ENCODE measurements at places on chromosomes 3 and 15.

GRCh38 chr15:33517944-33518343 is 207.2 kb downstream of the RYR3 start:
- no peak for DNase-seq

DNA sequence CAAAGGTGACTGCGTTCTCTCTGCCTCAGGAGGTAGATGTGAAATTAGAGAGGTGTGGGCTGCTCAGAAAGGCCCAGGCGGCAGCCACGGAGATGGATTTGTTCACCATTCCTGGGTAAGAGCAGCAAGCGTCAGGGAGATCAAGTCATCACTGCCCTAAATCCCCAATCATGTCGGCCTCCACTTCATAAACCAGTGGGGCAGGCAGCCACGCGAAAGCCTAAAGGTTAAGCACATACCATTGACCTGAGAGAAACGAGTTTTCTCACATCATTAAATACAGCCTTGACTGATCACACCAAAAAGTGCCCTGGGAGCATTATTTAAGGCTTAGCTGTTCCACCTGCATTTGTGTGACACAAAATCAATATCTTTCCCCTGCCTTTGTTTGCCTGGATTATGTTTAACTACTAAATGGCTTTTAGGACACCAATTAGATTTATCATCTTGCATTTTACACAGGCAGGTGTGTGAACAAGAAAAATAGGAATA is 50.7 kb upstream of the FOXB1 start:
- no peak for DNase-seq

DNA sequence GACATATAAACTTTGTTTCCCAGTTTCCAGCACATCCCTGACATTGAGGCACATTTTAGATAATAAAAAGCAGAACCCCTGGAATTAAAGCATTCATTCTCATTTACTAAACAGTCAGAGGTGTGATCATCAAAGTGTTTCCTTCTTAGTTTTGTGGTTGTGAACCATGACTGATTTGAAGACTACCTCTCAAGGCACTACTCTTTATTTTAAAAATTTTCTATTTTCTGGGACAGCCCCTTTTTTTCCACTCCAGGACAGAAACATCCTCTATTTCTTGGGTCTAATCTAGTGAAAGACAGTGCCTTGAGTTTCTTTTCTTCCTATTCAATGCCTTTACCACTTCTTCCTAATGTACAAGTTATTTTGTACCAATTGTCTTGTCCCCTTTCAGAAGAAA is 5.2 kb downstream of the SST start:
- no peak for DNase-seq

DNA sequence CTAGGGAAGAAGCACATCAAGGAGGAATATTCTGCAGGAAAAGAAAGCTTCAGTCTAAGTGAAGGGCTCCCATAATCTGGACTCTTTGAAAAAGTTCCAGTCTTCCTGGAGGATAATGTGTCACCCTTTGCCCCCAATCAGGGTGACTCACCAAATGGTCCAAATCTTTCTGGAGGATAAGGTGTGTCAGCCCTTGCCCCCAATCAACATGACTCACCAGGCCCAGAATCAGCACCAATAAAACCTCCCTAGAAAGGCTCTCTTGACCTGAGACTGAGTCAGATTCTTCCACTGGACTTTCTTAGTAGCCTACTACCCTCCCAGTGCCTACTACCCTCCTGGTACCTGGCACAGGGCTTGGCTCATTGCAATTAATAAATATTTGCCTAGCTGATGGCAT is 9.5 kb upstream of the ARL14 start:
- DNase-seq: no peak

GRCh38 chr3:46675426-46675825 is 18.1 kb downstream of the ALS2CL start:
- DNase-seq: no peak

- DNase-seq: peak; percentile 49
Observed at GRCh38 chr3:69540706-69541581, 155.1 kb upstream of the FRMD4B start.

- no peak for DNase-seq
Observed at GRCh38 chr15:65666257-65666656, 44.5 kb downstream of the SLC24A1 start.

- DNase-seq: no peak
Observed at GRCh38 chr15:59862191-59863155, 141.6 kb upstream of the FOXB1 start.

- no peak for DNase-seq
Observed at GRCh38 chr3:125587039-125587648, 8.2 kb downstream of the OSBPL11 start.

- DNase-seq: no peak
Observed at GRCh38 chr15:101194546-101195125, 57.2 kb downstream of the CHSY1 start.

- no peak for DNase-seq
Observed at GRCh38 chr3:58004973-58005372, 3.2 kb upstream of the FLNB start.

DNA sequence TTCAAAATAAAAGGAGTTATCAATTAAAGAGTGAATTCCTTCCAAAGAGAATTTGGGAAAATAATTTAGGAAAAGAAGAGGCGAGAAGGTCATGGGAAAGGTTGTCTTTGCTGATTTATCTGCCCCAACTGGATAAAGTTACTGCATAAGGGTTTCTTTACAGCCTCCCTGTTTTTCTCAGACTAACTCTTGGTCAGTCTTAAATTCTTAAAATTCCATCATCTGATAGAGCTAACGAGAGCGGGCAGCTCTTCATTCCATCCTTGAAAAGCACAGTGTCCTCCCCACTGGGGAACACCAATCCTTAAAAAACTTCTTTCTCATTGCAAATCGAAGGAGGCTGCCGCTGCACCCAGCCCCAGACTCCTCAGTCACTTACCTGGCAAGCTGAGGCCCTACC is 107.2 kb downstream of the PGPEP1L start:
- no peak for DNase-seq

DNA sequence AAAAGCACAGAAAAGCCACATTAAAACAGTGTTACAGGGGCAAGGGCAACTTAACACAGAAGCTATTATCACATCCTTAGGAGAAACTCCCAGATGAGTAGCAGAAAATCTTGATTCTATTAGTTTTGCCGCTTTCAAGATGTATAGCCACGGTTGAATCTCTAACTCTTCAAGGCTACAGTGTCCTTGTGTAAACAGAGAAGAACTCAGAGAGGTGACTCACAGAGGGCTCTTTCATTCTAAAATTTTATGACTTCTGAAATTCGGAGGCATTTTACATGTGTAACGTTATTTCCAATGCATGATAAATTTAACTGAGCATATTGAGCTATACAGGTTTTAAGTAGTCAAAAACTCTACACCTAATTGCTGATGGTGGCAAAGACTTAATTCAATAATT is 846.6 kb downstream of the GBE1 start:
- no peak for DNase-seq

DNA sequence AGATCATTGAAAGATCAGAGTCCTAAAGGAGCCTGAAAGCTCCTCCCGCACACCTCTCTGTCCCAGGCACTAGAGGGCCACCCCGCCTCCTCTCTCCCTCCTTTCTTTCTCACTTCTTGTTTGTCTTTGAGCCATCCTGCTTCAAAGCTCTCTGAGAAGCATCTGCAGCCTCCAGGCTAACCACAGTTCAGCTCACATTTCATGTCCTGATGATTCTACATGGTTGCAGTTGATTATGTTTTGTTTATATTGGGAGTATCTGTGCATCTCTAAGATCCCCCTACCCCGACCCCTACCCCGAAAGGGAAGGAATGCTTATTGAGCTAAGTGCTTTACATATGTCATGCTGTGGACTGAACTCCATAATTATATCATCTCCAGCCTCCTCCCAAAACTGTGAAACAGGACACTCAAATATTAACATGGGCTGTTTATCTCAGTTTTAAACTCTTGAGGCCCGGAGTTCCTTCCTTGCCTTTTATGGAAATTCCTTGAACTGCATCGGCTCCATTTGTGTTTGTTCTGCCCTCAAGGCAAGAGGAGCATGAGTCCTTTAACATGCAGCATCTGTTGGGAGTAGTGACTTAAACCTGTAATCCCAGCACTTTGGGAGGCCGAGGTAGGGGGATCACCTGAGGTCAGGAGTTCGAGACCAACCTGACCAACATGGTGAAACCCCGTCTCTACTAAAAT is 30.9 kb downstream of the MGLL start:
- no peak for DNase-seq

- peak; percentile 41 for DNase-seq
Observed at GRCh38 chr15:62742409-62743171, 300.0 kb upstream of the TPM1 start.

DNA sequence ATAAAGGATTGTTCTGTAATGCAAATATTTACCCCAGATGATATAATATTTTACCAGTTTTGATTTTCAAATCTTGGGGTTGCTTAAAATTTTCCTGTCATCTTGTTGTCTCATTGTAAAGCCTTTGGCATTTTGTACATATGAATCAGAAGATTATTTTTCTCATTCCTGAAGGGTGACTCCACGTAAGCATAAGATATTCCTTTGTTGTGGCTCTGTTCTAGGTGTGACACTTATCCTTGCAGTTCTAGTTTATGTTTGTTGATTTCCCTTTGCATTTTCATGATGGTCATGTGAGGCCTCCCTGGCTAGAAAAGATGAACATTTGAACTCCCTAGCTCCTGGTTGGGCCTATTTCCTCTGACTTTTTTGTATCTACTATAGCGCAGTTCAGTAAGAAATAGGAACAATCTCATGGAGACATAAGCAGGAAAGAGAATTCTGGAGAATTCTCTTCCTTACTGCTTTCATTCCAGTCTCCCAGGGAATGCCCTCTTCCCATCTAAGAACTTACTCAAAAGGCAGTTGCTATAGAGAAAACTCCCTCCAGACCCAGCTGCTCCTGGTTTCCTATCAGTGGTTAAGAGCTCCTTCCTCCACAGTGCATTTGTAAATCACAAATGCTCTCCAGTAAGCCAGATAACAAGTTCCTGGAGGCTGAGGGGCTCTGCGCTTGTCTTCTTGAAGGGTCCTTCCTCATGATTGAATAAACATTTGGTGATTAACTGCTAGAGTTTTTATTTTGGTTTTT is 124.7 kb downstream of the WNT5A start:
- no peak for DNase-seq

DNA sequence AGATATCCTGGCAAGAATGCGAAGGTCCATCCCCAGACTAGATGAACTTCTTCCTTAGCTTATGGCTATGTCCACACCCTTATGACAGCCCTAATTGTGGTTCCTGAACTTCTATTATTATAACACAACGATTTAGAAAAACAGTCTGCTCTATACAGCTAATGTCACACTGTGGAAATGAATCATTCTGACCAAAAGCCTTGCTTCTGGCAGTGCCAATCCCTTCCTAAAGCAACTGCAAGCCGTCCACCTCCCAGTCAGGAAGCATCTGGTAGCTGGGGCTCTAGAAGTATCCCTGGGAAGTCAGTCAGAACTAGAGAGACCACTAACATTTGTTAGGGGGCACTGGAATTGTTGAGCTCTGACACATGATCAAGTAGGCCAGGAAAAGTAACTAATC is 45.0 kb downstream of the MYO5A start:
- peak; percentile 97 for DNase-seq

GRCh38 chr15:99021027-99021627 is 13.5 kb upstream of the PGPEP1L start:
- DNase-seq: no peak

DNA sequence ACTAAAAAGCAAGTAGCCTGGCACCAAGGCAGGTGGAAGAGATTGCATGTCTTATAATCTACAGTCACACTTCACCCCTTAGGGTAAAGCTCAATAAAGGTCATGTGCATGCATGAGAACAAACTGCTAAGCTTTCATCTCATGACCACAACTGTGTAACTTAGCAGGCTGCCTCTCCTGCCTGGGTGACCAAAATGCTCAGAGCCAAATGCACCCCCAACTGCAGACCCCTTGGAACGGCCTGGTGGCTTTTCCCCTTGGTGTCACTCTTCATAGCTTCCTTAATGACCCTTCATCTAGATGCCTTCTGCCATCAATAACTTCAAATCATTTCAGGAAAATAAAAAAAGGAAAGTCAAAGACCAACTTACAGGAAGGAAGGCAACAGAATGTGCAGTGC is 88.1 kb downstream of the ADAMTS17 start:
- no peak for DNase-seq

- DNase-seq: peak; percentile 33
Observed at GRCh38 chr3:125602752-125603649, 7.7 kb upstream of the OSBPL11 start.

GRCh38 chr3:30855400-30856292 is 38.8 kb downstream of the GADL1 start:
- no peak for DNase-seq

- no peak for DNase-seq
Observed at GRCh38 chr15:99439524-99439835, 126.3 kb upstream of the MEF2A start.

GRCh38 chr15:32919749-32920414 is 202.1 kb downstream of the GREM1 start:
- DNase-seq: no peak

GRCh38 chr3:191331388-191331787 is 1.1 kb upstream of the UTS2B start:
- peak; percentile 75 for DNase-seq

DNA sequence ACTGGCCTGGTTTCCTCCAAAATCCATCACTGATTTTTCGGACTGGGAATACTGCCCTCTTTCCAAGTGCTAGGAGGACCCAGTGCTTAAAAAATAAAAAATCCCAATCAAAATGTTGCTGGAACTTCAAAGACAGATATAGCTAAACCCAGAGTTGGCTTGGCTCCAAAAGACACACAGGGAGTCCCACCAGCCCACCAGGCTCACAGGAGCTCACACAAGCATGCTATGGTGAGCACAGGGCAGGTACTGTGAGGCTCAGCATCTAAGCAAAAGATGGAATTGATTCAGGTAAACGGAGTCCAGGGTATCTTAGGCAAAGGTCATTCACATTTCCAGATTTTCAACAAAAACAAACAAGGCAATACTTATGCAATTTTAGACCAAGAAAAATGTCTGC is 3.7 kb downstream of the TRANK1 start:
- no peak for DNase-seq

Measured in kidney capillary endothelial cell (primary cell).